ENCODE measurements at places on chromosomes 4 and X.

- no peak for DNase-seq
Observed at GRCh38 chr4:38979511-38980230, 52.5 kb downstream of the TMEM156 start.

DNA sequence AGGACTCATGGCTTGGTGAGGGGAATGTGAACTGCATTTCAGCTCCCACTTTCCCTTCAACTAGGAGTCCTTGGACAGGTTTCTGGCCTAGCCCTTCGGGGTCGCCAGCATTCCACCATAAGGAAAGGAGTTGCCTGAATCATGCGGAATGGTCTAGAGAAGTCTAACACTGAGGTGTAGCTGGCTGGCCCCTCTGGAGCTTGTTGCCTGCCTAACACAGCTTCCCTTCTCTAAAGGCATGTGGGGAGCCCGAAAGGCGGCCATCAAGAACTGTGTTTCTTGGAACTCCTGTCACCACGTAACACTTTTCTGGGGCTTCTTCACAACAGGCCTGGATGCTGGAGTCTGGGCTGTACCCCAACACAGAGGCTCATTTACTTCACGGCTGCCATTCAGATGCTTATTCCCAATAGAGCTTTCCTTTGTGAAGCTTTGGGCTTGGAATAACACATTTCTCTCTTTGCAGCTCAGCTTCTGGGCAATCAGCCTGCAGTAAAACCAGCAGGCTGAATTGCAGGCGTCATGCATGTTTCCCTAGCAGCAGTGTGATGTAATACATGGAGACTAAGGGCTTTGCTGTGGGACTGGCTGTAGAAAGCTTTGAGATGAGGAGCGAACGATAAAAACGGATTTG, 5.4 kb downstream of the GABRQ start:
- DNase-seq = no peak

- DNase-seq = no peak
Observed at GRCh38 chr4:76246025-76246424, 5.5 kb upstream of the FAM47E start.

GRCh38 chr4:63232058-63232457, 1177.2 kb downstream of the TECRL start:
- DNase-seq = no peak

- no peak for DNase-seq
Observed at GRCh38 chr4:73087871-73088270, 18.4 kb upstream of the COX18 start.

DNA sequence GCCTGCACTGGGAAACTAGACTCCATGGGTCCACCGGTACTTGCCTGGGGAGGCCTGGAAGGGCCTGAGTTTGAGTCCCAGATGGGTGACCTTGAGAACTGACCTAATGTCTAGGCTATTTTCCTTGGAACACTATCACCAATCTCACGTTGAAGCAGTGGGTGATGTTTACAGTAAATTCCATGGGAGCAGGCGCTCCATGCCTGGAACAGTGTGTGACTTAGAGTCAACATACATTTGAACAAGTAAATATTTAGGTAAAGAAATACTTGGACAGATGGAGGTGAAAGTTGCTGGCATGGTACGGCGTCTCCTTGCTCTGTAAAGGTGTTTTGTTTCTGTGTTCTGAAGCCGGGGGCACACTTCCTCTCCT, 47.5 kb downstream of the TBC1D14 start:
- no peak for DNase-seq

GRCh38 chrX:137562096-137562495, 3.8 kb upstream of the ZIC3 start:
- no peak for DNase-seq

DNA sequence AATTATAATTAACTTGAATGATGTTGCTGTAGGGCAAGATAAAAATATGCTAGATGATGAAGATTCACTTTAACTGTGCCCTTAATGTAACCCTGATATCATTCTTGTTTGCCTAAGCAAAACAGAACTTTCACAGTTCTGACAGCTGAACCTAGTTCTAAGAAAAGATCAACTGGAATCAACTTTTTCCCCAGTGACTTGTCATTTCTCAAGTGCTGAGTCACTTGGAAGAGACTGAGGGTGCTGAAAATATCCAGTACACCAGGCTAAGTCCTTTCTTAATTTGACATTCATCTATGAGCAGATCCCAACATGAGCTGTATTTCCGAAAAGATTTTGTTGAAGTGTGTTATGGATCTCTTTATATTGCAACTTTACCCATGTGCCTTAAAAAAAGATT, 140.4 kb downstream of the MID1IP1 start:
- no peak for DNase-seq

DNA sequence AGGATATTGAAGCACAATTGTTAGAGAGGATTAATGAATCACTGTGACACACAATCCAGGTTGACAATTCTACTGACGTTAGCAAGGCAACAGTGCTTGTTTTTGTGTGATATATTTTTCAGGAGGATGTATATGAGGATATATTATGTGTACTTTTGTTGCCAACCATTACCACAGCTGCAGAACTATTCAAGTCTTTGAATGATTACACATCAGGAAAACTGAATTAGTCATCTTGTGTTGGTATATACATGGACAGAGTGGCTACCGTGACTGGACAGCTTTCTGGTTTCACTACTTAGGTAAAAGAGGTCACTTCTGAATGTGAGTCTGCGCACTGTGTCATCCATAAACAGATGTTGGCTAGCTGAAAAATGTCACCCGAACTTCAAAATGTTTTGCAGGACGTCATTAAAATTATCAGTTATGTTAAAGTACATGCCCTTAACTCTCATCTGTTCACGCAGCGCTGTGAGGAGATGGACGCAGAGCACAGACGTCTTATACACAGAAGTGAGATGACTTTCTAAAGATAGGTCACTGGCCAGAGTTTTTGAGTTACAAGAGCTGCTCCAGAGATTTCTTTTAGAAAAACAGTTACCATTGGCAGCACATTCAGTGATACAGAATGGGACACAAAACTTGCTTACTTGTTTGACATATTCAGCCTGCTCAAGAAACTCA, 69.0 kb downstream of the MRPL1 start:
- DNase-seq = no peak

GRCh38 chr4:2792396-2792710, 532 bp upstream of the SH3BP2 start:
- DNase-seq = no peak

- no peak for DNase-seq
Observed at GRCh38 chrX:123447506-123447905, 263.4 kb downstream of the GRIA3 start.

- DNase-seq = no peak
Observed at GRCh38 chrX:41086627-41086932, 1.3 kb downstream of the USP9X start.

GRCh38 chrX:9867226-9867625, 81.0 kb downstream of the SHROOM2 start:
- DNase-seq = no peak

Measured in NCI-H510A (cell line).